Activated CD8-positive, alpha-beta memory T cell treated with anti-CD3 and anti-CD28 coated beads for 1 hour (primary cell): ENCODE measurements at places on chromosomes 5 and 9.

DNA sequence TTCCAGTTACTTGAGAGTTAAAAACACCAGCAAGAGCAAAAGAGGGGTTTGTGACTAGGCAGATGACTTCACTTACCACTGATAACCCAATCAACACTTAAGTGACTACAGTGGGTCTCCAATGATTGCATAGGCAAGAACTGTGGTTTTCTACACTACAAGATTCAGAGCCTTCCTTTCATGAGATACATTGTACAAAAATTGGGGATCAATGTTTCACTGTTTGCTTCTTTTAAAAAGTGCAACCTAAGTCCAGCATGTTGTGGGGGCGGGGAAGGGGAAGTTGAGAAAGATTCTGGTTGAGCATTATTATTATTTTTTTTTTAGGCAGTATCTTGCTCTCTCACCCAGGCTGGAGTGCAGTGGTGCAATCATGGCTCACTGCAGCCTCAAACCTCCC lies 3.6 kb downstream of the IQGAP2 start:
- no peak for DNase-seq

DNA sequence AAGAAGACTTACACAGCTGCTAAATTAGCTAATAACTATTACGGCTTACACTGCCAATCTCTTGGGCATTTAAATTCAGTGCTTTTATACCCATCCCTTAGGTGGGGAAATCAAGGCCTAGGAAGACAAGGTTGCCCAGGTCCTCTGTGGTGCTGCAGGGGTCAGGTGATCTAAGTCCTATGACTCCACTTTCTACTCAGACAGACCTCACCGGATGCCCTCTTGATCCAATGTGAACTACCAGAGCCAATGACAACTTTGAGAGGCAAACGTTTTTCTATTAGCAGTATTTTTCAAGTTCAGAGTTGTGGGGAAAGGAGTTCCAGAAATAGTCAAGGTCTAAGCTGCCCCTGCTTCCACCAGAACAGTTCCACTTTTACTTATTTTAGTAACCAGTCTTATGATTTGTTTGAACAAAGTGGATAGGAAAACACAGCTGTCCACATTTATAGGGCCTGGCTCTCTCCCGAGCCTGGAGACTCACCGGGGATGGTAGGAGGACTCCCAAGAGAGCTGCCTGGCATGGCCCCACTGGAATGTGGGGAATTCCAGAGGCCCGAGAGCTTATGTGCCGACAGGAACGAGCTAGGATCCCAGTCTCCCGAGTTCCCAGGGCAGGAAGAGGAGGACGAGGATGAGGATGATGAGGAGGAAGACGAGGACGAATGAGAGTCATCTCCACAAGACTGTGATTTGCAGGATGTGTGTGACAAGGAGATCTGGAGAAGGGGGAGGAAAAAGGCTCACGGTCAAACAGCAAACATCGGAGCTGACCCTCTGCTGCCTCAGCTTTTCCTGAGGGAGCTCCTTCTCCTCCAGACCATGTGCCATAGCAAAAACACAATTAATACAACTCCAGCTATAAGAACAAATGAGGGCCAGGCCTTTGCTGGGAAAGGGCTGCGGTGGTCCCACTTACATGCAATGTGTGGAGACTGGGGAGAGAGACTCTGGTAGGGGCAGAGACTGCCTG lies 16.7 kb downstream of the FAM193B start:
- DNase-seq = no peak

- no peak for DNase-seq
These were observed 454.3 kb downstream of the KDM4C start for GRCh38 chr9:7212101-7212500.

DNA sequence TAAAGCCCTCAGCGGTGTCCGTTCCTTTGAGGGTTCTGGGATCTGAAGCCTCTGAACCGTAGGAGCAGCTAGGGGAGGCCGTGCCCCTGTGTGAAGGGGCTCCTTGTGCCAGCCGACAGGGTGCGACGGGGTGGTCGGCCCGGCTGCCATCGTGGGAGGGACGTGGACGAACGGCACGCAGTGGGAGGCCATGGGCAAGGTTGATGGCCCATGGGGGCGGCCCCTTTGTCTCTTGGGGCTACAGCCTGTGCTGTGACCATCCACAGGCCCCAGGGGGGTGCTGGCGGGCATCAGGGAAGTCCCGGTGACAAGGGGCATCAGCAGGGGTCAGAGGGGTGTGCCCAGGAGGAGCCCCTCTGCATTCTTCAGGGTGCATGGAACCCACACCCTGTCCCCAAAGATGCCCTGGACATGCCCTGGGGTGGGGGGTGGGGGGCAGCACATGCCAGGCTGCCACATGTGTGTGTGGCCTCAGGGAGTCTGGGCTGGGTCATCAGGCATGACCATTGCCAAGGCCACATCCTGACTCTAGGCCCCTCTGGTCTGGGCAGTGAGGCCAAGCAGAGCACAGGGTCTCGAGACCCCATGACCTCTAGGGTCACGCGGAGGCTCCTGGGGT lies 49.6 kb upstream of the CACNA1B start:
- DNase-seq = no peak

DNA sequence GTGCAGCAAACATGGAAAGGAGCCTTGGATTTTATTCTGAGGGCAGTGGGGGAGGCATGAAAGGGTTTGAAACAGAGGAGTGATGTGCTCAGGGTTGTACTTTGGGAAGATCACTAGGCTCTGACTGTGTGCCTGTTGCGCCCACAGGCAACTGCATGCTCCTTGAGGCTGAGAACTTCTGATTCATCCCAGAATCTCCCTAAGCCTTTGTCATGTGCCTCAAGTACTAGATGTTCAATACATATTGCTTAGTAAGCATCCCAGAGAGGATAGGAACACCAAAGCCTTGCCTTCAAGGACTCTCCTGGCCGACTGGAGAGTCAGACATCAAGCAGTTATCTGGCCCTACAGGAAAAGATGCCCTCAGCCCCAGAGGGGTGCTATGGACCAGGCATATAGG lies 54.1 kb downstream of the ARHGEF37 start:
- DNase-seq = no peak

DNA sequence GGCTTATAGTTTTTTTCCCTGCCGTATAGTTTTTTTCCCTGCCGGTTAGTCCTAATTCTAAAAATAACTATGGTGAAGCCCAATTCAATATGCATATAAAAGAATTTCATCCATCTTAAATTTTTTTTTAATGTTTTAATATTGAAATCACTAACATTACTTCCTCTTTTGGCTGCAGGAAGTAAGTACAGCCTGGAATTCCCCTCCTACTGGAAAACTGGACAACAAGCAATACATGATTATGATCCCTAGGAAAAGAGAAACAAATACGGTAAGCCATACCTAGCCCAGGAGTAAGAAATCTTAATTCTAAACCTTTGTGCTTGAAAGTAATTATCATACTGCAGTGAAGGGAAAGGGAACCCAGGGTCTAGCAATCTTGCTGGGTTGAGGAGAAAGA lies 119.0 kb downstream of the NR3C1 start:
- no peak for DNase-seq
